ENCODE measurements at places on chromosomes 7 and 10.

GRCh38 chr7:116223588-116223987 is 13.2 kb downstream of the TES start:
- no peak for DNase-seq

DNA sequence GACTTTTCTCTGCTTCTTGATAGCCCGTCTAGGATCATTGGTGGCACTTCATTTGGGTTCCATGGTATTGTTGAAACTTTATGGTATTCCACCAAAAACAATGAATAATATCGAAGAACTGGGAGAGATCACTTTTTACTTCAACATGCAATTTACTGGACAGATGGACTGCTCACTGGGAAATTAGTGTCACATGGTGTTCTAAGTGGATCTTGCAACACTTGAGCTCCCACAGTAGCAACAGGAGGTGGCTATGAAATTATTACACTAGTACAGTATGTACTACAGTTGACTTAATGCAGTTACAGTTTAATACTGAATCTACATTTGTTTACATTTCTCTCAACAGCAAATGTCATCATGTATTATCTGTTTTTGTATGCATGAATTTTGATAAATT is 997.3 kb downstream of the REEP3 start:
- no peak for DNase-seq

DNA sequence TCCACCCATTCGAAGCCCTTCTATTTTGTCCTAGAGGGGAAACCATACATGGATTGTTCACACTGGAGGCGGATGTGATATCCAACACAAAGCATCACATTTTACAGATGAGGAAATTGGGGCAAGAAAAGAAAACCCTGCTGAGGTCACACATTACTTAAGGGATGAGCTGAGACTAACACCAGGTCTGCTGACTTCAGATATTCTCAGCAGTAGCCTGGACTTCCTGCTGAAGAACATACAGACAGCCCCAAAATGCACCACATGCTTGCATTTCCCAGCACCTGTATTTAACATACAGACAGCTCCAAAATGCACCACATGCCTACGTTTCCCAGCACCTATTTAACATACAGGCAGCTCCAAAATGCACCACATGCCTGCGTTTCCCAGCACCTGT is 11.2 kb downstream of the GIMAP5 start:
- DNase-seq, result no peak

- no peak for DNase-seq
Observed at GRCh38 chr7:131194070-131194865, 133.4 kb upstream of the MKLN1 start.

DNA sequence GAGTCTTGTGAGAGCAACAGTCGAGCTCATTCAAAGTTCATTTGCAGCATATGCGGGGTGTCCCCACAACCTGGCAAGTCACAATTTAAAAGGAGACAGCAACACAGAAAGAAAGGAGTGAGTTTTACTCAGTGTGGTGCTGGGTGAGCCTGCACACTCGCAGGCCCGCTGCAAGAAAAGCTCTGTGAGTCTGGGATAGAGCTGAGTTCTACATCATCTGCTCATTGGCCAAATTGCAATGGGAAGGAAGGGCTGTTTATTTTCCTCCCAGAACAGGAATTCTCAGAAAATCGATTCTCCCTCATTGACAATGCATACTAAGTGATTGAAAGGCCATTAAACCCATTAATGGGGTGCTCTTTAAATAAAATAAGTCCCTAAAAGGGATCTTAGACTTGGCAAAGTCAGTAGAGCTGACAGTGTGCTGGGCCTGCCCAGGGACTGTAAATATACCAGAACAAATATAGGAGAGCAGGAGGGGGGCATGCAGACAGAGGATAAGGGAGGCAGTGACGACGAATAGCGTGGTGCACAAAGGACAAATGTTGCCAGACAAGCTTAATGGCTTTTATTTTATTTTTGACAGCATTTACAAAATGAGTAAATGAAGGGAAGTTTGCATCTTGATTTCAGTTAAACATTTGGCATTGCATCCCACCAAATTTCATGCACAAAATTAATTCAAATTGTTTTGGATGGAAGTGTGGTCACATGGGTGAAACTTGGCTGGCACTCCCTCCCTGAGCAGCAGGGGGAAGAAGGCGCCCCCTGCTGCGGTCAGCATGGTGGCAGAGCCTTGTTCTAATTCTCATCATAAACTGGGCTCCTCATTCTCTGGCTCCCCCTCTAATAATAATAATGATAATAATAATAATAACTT is 215.7 kb downstream of the SNX10 start:
- DNase-seq, result no peak

DNA sequence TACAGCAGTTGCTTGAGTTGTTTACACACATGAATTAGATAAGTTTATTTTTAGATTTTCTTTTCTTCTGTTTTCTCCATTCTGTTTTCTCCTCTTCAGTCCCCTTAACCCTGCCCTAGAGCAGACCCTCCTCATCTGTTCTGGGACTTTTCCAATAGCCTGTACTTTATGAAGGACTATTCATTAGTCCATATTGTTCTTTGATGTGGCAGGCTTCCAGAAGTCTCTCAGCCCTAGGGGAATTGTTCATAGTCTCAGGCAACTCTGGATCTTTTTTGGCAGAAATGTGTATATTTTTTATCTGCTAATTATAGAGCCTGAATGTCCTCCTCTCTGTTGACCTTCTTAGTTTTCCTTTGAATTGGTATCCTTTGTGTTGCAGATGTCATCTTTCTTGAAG is 25.4 kb downstream of the KAT6B start:
- no peak for DNase-seq

All from activated CD8-positive, alpha-beta memory T cell treated with anti-CD3 and anti-CD28 coated beads for 1 hour (primary cell).